ENCODE measurements at places on chromosomes 6 and 20.

DNA sequence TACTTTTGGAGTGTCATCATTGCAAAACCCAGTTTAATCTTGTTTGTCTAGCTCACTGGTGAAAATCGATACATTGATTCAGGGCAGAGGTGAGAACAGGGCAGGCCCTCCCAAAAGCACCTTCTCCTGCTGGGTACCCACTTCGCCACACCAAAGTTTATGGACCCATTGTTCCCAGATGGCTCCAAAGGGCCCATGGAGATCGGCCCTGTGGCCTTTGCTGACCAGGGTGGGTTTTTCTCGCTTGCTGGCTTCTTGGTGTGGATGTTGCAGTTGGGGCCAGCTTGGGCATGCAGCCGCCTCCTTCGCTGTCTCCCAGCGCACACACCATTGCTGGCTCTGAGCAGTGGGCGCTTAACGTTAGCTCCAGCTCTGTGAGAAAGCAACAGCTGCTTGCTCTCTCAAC, 178.1 kb upstream of the PDE10A start:
- DNase-seq = no peak

- DNase-seq = no peak
These were observed 975.1 kb downstream of the TFAP2A start for GRCh38 chr6:9439621-9440330.

DNA sequence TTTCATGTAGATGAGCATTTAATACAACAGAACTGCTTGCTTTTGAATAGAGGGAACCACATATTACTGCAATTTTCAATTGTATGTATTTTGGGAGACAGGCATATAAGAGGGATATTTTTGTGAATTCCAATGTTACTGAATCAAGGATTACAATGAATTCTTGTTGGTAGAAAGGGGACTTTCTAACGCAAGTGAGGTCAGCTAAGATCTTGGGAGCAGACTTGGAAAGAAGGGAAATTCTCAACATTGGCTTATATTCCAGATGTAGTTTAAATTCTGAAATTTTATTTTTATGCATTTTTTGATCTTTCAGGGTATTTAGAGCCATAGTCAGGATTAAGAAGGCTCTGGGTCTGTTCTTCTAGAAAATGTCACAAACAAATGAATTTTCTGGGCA, 43.3 kb upstream of the CTAGE9 start:
- DNase-seq = no peak

GRCh38 chr20:50146732-50147662, 6.5 kb downstream of the PEDS1 start:
- DNase-seq = no peak

- DNase-seq = peak; percentile 4
These were observed 29.1 kb downstream of the RSPO3 start for GRCh38 chr6:127147534-127147933.

DNA sequence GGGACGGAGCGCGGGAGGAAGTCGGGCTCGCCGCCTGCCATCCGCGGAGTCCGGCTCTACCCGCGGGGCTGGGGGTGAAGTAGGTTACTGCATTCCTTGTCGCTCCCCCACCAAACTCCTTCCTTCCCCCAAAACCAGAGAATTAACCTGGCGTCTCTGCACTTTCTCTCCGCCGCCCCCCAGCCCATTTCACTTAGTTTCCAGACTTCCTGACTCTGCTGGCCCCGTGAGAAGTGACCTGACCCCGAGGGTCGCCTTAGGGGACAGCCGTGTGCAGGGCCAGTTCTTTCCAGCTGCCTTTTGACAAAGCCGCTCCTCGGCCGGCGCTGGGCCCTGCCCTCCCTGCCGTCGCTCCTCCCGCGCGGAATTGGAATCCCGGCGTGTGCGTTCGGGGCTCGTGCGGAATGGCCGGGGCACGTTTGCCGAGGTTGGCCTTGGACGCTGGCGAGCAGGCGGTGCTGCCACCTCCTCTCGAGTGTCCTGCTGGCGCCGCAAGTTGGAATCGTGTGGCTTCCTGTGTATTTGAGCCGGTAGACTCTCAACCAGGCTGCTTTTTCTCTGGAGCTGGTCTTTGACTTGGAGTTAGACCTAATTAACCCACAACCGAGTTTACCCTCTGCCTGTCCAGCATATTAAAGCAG, 650 bp downstream of the DCBLD1 start:
- peak; percentile 52 for DNase-seq

GRCh38 chr20:44028003-44028730, 113.5 kb downstream of the TOX2 start:
- DNase-seq = no peak

- DNase-seq = no peak
These were observed 24.8 kb downstream of the EPB41L1 start for GRCh38 chr20:36179170-36179945.

DNA sequence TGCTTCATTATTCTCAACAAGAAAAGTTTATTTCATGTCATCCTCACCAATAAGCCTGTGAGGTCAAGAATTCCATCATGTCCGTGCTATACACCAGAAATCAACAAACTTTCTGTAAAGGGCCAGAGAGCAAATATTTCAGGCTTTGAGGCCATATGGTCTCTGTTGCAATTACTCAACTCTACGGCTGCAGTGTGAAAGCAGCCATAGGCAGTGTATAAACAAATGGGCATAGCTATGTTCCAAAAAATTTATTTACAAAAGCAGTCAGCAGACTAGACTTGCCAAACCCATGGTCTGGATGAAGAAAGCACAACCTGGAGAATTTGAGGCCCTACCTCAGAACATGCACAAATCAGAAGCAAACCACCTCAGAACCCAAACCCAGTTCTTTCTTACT, 118.5 kb downstream of the PCSK2 start:
- DNase-seq = no peak

- DNase-seq = no peak
These were observed 32.4 kb upstream of the HINT3 start for GRCh38 chr6:125924169-125924568.

GRCh38 chr6:3349388-3350251, 90.9 kb downstream of the PSMG4 start:
- no peak for DNase-seq

DNA sequence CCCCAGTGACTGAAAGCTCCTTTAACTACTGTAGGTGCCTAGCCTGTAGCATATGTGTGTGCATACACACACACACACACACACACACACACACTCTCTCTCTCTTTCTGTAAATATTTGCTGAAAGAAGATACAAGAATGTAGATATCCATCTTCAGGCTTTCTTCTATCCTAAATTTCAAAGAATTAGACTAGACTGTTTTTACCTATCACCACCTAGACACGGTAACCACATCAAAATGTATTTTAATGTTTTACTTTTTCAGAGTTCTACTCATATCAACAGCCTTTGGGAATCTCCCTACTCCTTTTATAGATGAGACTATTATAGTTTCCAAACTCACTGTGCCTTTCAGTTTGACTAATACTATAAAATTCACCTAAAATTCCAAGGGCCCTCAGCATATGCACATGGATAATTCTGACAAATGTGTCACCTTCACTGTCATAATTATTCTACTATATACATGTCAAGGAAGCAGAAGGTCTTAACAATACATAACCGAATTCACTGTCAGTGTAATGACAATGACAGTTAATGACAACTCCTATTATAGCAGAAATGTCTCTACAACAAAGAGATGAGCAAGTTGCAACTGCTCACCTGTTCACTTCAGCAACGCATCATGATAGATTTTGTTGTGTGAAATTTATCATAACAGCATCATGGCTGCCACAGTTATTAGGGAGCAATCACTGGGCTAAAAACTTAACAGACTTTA, 236.5 kb downstream of the GMPR start:
- DNase-seq = no peak

- peak; percentile 85 for DNase-seq
These were observed 73.3 kb downstream of the ADGRG6 start for GRCh38 chr6:142374965-142375733.

DNA sequence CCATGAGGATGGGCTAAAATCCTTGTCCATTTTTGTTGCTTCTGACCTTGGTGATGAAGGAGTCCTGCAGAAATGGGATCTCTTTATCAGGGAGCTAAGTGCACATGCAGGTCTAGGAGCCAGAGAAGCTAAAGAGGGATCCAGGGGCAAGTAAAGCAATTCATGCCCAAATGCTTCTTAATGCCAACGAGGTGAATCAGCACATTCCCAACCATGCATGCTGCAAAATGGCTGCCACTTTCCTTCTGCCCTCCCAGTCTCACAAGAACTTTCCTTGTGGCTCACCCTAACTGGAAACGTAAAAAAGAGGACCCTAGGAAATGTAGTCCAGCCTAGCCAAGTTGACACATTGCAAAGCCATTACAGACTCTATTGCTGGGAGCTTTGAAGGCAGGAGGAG, 298.4 kb downstream of the MAFB start:
- DNase-seq = no peak

GRCh38 chr6:129598244-129599187, 111.5 kb downstream of the ARHGAP18 start:
- peak; percentile 91 for DNase-seq

GRCh38 chr6:70370496-70370895, 42.8 kb upstream of the FAM135A start:
- no peak for DNase-seq

GRCh38 chr6:137944793-137945498, 77.9 kb downstream of the TNFAIP3 start:
- DNase-seq = peak; percentile 70

DNA sequence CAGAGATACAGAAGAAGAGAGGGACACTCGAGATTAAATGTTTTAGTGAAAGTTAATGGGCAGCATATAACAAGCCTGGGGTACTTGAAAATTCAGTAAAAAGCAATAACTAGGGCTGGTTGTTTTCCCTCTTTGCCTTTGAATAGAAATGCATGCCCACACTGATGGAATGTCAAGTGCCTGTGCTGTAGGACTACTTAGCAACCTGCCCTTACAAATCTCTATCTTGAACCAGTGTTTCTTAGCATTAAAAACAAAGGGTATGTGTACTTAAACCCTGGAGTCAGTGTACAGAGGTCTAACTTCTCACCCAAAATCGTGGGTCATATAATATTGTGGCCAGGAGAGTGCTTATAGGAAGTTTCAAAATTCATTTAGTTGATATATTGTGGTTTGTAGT, 37.1 kb downstream of the RNF144B start:
- no peak for DNase-seq

DNA sequence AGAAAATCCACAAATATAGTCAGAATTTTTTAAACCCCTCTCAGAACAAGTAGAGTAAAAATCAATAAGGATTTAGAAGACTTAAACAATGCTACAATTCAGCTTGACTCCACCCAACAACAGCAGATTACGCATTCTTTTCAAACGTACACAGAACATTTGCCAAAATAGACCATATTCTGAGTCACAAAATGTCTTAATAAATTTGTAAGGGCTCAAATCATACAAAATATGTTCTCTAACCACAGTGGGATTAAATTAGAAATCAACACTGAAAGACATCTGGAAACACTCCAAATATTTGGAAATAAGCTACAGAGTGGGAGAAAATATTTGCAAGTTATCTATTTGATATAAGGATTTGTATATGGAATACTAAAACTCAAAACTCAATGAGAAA, 164.2 kb upstream of the AKAP12 start:
- peak; percentile 84 for DNase-seq

DNA sequence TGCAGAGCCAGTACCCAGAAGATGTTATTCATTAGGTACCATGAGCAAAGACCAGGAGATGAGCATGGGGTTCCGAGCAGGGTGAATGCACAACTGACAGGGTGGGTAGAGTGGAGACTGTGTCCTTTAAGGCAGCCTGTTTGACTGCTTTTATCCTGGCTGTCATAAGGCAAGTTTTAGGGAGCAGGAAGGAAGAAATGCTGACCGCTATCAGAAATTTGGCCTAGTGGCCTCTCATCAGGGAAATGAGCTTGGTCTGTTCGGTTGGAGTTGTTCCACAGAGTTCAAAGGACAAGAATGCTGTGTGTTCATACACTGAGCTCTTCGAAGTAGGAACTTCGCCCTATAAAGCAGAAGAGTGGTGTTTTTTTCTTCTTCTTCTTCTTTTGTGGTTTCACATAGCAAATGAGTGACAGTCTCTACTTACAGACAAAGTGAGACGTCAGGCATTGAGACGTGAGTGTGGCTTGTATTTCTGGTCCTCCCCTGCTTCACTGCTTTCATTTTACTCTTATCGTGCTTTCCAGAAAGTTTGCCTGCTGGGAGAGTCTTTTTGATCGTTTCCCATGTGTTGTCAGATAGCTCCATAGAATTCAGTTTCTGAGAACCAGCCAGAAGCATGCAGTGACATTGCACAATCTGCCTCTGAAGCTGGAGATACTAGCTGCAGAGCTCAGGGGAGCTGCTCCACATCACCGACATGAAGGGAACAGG, at the start of gene CASS4:
TSS of gene CASS4 (plus strand) at position 502 of the 714 bp plus-strand sequence. CDS start at position 701, 199 bp downstream.
- peak; percentile 97 for DNase-seq

GRCh38 chr6:167122827-167123657, at the start of gene CCR6:
CCR6 (plus strand) TSS chr6:167123096; CDS start chr6:167136135, 13,039 bp downstream.
- DNase-seq = no peak

DNA sequence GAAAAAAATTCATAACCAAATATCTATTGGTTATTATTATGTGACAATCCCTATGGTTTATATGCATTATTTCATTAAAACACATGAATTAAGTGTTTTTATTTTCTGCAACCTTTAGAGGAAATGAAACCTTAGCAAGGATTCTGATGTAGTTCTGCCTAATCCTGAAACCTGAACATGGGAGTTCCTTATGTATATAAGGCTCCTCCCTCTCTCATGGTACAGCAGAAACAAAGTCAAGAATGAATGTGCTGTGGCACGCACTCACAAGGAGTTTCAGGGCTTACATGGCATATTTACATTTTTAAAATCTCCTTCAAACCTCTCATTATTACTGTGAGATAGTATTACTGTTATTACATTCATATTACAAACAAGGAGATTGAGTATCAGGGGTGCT, 426.4 kb upstream of the CITED2 start:
- DNase-seq = no peak

DNA sequence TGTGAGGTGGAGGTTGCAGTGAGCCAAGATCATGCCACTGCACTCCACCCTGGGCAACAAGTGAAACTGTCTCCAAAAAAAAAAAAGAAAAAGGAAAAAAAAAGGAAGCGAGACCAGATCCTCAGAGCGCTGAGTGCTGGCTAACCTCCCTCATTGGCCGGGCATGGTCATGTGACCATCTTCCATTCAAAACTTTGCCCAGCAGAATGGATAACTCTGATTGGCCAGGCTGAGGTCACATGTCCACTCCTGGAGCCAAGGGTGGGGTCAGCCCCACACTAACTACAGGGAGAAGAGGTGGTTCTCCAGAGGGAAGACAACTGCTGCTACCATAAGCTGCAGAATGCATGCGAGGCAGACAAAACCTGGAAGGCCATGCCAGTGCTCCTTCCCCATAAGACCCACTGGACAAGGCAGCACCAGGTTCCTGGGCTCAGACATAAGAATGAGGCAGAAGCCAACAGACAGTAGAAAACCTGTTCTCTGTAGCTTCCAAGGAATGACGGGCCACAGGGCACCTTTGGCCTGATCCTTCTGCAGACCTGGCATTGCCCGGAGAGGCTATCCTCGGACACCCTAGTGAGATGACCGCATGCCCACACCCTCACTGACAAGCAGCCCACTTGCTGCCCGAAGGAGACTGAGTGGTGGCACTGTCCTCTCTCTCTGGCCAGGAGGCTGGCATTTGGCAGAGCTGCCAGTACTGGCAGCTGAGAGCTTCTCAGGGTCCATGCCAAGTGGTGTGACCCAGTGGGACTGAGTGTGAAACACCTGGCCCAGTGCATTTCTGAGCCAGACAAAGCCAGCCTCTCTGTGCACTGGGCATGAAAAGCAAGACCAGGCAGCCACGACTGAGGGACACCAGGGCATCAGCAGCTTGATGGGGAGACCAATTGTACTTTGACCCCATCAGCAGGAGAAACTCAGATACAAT, 311.9 kb upstream of the SULF2 start:
- no peak for DNase-seq

GRCh38 chr20:19231359-19232035, 19.1 kb downstream of the SLC24A3 start:
- no peak for DNase-seq

- no peak for DNase-seq
These were observed 2.6 kb downstream of the TFEB start for GRCh38 chr6:41732591-41733359.
